ENCODE measurements at places on chromosomes 11 and 22. TPM values are rescaled to one million over a fixed set of nuclear protein-coding genes. Genes with fewer than 3 reads are reported as not detected.

DNA sequence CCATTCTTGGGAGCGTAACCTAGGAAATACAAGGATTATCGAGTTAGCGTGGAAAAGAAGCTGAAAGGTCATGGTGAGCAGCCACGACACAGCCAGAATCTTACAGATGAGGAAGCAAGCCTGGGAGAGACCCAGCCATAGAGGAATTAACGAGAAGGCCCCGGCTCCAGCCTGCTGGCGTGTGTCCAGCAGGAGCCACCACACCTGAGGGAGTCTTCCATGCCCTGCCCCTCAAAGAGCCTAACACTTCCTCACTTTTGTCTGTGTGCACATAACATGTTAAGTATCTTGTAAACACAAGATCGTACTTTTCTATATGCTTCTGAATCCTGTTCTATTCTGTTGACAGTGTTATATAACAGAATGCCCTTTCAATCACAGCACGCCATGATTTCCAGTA lies 18.1 kb downstream of the CECR2 start:
- DNase-seq = no peak

DNA sequence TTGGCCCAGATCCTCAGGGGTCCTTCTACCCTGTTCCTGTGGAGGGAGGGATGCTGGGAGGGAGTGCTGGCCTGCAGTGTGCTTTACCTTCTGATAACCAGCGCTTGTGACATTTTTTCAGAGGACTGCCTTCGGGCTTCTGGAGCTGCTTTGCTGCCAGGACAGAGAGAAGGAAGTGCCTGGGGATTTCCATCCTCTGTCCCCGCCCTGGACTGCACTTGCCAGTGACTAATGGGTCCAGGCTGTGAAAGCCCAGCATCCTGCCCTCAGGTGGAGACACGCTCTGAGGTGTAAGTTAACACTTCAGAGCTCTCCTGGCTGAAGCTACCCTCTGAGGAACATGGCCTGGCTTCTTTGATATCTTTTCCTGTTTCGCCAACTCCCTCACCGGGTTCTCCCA lies 158.7 kb upstream of the SYT13 start:
- DNase-seq = no peak

GRCh38 chr11:96204366-96204659 lies 138.7 kb downstream of the MAML2 start:
- no peak for DNase-seq

DNA sequence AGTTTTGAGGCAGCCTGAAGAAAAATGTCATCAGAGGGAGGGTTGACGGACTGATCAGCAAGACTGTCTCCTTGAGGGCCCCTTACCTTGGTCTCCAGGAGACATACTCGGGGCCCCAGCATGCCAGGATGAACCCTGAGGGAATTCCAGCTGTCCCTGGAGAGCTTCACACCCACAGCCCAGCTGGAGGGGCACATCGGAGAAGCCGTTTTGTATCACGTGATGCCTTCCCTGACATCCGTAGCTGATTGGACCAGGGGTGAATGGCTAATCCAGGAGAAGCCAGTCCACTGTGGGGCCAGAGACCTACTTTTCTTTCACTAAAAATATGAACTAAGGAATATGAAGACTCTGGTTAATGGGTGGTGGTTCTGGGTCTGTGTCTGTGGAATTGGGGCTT lies 86.0 kb upstream of the TP53I11 start:
- no peak for DNase-seq

DNA sequence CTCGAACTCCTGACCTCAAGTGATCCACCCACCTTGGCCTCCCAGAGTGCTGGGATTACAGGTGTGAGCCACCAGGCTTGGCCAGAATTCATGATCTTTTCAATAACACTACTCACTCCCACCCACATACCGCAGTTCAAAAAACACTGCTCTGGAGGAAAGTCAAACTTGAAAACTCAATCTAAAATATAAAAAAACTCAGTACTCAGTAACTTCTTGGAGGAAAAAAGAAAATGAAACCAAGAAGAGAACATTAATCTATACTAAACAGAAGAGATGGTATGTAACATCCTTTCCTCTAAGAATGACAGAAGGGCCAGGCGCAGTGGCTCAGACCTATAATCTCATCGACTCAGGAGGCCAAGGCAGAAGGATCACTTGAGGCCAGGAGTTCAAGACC lies 58.3 kb downstream of the MRTFA start:
- DNase-seq = no peak

- DNase-seq = no peak
These were observed 1.6 kb downstream of the IL18BP start for GRCh38 chr11:72000202-72000867.

DNA sequence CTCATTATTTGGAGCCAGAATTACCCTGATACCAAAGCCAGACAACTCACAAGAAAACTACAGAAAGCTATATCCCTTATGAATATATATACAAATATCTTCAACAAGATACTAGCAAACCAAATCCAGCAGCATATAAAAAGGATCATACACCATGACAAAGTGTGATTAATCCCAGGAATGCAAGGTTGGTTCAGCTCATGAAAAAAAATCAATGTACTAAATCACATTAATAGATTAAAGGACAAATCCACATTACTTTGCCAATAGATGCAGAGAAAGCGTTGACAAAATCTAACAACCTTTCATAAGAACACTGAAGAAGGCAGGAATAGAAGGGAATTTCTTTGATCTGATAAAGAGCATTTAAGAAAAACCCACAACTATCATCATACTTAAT lies 50.4 kb upstream of the TEAD1 start:
- no peak for DNase-seq

DNA sequence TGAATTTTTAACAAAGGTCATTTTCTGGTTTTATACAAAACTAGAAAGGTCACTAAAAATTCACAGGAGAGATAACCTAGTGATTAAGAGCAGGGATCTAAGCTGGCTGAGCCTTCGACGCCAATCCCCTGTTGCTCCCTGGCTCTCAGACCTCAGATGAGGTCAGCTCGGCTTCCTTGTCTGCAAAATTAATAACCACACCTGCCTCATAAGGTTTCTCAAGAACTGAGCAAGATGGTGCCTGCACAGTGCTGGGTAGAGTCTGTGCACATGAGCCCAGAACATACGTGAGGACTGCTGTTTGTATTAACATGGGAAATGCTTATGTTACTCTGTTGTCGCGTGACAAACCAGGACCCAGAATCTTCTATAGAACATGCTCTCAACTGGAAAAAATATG lies 24.4 kb upstream of the CD5 start:
- no peak for DNase-seq

GRCh38 chr11:34052608-34053160 lies 1.2 kb downstream of the CAPRIN1 start:
- no peak for DNase-seq

Gene KREMEN1
- total RNA-seq = 0.68 TPM

Gene MFRP
- 0.39 TPM for total RNA-seq

Measured in glomerular endothelial cell (primary cell).